ENCODE measurements at places on chromosomes 11 and 22.

DNA sequence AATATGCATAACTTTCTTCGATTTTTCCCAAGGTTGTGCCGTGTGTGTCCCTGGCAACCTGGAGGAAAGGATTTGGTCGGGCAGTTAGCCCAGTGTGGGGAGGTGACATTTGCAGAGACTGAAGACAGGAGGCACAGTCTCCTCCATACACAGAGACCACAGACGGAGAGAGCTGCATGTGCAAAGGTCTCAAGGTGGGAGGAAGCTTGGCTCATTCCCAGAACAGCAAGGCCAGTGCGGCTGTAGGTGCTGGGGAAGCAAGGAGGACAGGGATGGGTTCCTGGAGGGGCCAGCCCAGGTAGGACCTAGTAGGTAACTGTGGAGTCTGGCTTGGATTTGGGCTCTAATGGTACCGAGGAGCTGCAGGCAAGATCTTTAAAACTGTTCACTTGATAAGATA lies 20.7 kb upstream of the CPT1A start:
- DNase-seq, result no peak

DNA sequence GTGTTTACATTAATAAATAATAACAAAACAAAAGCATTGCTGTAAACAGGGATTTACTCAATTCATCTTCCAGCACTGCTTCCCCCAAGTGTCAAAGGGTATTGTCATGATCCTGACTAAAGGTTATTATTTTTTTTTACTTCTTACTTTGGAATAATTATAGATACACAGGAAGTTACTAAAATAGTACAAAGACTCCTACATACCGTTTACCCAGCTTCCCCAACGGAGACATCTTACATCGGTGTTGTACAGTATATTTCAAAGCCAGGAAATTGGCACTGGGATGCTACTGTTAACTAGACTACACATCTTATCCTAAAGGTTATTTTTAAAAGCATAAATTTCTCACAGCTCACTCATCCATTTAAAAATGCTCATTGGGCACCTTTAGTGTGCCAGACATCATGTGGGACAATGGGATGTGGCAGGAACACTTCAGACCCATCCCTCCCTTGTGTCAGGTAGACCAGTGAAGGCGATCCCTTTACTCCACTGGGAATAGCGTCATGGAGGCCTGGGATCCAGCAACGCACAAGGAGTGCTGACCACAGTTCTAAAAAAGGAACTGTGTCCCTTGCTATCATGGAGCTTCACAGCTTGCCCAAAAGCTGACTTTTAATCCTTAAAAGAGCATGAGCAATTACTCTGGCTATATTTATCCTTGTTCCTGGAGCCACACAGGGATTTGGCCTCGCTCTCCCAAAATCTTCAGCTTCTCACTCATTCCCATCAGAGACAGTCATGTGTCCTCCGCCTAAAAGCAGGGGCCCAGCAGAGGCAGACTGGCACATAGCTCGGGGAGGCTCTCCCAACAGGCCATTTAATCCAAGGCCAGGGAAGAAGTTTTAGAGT lies 3.1 kb upstream of the IRAG1 start:
- no peak for DNase-seq

DNA sequence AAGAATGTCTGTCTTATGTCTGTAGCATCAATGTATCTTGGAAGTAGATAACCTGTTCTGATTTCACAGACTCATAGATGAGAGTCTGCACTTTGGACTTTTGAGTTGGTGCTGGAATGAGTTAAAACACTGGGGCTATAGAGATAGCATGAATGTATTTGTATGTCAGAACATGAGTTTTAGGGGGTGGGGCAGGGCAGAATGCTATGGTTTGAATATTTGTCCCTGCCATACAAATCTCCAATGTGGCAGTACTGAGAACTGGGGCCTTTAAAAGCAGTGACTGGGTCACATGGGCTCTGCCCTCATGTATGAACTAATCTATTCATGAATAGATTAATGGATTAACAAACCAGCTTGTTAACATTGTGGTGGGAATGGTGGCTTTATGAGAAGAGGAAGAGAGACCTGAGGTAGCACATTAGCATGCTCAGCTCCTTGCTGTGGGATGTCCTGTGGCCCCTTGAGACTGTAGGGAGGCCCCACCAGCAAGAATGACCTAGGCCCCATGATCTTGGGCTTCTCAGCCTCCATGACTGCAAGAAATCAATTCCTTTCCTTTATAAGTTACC lies 15.5 kb upstream of the OR52K1 start:
- no peak for DNase-seq

DNA sequence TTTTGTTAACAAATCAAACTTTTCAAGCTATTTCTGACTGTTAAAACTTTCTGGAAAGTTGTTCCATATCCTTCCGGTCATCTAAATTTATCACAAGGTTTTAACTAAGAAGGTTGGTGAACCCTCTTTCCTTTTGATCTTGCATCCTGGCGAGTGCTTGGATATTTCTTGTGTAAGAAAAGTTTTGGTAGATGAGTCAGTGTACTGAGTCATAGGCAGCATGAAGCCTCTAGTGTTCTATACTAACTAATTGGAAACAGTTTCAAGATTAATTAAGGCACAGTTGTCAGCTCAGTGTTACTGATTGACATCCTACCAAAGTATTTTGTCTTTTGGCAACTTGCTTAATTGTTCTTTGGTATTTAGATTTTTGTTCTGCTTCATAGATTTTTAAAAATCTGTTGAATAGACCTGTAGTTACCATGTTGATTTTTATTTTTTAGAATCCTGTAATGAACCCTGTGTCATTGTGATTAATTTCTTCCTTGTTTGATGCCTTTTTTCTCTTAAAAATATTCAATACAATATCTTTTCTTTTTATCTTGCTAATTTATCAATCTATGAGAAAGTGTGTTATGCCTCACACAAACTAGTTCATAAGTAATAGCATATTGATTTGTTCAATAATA lies 38.0 kb downstream of the METTL15 start:
- no peak for DNase-seq

- DNase-seq, result no peak
These were observed 388.8 kb downstream of the LUZP2 start for GRCh38 chr11:24885580-24886173.

DNA sequence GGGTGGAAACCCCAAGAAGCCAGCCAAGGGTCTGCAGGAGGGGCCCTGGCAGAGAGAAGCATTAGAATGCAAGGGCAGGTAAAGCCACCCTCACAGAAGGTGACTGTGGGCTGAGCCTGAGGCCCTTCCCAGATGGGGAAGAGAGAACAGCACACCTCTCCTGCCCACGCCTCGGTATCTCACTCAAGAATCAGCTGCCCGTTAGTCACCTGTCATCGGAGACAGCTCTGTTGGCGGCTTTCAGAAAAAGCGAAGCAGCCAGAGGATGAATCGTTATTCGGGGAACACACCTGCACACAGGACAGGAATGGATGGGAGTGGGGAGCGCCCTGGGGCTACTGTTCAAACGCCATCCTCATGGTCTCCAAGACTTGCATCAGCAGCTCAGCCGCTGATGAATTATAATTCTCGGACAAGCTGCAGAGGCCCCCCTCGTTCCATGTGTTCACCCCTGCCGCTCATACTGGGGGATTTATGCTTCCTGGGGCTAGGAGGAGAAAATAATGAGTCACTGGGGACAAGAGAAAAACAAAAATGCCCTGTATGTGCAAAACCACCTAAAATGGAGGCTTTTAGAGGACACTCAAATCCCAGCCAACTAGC lies 21.6 kb upstream of the TMA7B start:
- DNase-seq, result peak; percentile 51

DNA sequence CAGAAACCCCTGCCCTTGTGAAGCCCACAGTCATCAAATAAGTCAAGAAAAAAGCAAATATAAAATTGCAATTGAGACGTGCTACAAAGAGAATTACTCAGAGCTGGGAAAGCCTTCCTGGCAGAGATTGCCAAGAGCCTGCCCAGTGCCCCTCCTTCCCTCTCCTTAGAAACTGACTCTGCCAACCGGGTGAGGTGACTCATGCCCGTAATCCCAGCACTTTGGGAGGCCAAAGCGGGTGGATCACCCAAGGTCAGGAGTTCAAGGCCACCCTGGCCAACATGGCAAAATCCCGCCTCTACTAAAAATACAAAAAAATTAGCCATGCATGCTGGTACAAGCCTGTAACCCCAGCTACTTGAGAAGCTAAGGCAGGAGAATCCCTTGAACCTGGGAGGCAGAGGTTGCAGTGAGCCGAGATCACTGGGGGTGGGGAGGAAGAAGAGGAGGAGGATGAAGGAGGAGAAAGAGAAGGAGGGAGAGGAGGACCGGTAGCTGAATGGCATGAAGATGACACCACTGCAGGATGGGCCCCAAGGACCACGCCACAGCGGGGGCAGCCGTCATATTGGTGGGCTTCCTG lies 76.1 kb upstream of the RTL6 start:
- no peak for DNase-seq

GRCh38 chr11:127693686-127694085 lies 693.1 kb upstream of the KIRREL3 start:
- no peak for DNase-seq

GRCh38 chr11:107752949-107753822 lies 41.3 kb upstream of the SLN start:
- DNase-seq, result no peak

GRCh38 chr11:70525006-70525405 lies 126.7 kb downstream of the CTTN start:
- DNase-seq, result no peak

GRCh38 chr22:42509548-42509947 lies 10.0 kb downstream of the RRP7A start:
- DNase-seq, result no peak

- DNase-seq, result no peak
These were observed 7.1 kb downstream of the LINC01488 start for GRCh38 chr11:69488543-69488940.

DNA sequence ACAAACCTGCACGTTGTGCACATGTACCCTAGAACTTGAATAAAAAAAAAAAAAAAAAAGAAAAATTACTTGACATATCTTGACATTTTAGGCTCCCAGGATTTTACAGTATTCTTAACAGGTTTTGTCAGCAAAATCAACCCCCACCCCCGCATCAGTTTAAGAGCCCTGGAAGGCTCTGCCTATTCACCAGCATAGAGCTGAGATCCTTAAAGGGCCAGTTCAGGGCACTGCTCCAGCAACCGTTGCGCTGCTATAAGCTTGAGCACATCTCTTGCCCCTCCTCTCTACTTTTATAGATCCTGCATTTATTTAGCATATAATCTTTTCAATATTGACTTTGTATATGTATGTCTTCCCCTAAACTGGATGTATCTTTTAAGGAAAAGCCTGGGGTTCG lies 697 bp upstream of the PAFAH1B2 start:
- DNase-seq, result no peak
